GM04503 (cell line): ENCODE measurements at places on chromosomes 1 and 21.

- DNase-seq: no peak
These were observed 82.9 kb downstream of the ITPKB start for GRCh38 chr1:226656201-226656600.

- DNase-seq: no peak
These were observed 205.5 kb downstream of the KCNJ6 start for GRCh38 chr21:37710546-37711285.

- DNase-seq: peak; percentile 73
These were observed 3.2 kb upstream of the QSOX1 start for GRCh38 chr1:180151508-180151907.

DNA sequence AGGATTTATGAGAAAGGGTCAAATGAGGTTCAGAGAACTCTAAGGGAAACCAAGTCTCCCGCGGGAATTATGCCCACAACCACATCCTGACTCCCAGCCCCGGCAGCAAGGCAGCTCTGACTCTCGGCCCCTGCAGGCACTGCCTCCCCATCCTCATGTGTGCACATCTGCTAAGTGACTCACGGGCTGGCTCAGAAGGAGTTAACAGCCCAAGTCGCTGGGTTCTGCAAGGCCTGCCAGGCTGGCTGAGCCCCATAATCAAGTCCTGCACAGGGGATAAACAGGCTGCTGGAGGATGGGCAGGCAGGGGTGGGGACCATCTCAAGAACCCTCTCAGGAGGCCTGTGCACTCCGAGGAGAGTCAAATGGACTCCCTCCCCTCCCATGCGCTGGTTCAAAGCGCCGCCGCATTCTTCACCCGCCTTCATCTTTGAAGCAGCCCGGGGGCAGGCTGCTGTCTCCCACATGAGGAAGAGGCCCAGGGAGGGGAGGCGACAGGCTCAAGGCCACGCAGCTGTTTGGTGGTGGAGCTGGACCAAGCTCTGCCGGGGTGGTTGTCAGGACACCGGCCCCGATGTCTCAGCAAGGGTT, 344.3 kb downstream of the MATN1 start:
- peak; percentile 57 for DNase-seq

DNA sequence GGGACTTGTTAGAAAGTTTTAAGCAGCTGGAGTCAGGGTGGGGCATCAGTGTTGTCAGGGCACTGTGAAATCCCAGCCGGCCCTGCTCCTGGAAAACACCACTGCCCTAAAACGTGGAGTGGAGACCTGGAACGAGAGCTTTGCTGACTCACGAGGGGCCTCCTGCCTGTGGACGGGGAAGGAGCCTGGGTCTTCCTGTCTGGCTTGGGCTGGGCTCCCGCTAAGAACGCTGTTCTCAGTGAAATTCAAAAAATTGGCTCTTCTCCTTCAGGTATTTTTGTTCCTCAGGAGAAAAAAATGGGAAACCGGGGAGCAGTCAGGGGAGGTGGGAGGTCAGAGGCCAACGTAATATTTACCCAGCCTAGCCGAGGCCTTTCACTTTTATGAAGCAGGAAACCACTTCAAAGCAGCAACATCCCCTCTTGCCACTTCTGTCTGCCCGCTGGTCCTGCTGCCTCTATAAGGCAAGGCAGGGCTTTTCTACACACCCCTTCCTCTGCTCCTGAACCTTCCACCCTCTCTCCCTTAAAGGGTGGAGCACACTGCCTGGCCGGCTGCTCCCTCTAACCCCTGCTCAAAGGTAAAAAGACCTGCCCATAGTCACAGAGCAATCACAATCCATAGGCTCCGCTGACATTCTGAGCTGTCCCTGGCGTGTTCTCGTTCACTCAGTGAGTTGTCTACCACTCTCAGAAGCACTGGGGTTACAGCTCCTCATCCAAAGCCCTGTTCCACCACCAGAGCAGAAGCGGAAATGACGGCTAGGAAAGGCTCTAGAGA, 8.0 kb downstream of the PLXNA2 start:
- no peak for DNase-seq

- DNase-seq: no peak
These were observed 28.1 kb downstream of the RAB4A start for GRCh38 chr1:229298887-229299503.

DNA sequence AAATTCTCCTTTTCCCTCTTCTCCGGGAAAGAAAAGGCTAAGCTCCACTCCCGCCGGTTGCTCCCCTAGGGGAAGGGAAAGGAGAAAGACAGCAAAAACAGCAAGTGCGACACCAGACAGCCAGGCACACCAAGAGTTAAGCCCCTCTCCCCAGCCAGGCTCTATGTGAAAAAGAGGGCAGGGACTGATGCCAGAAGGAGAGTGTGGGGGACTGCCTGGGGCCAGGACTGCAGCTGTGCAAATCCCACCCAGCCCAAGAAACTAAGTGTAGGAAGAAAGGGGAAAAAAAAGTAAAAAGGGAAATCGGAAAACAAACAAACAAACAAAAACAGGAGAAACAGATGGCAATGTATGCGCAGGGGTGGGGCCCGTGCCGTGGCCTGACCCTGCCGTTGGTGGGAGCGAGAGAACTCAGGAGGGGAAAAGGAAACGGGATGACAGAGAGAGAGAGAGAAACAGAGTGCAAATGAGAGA, 27.7 kb upstream of the FMO1 start:
- no peak for DNase-seq

GRCh38 chr1:42938645-42939615, 19.7 kb downstream of the SLC2A1 start:
- no peak for DNase-seq

GRCh38 chr1:25037174-25038074, 107.3 kb upstream of the RUNX3 start:
- DNase-seq: no peak

DNA sequence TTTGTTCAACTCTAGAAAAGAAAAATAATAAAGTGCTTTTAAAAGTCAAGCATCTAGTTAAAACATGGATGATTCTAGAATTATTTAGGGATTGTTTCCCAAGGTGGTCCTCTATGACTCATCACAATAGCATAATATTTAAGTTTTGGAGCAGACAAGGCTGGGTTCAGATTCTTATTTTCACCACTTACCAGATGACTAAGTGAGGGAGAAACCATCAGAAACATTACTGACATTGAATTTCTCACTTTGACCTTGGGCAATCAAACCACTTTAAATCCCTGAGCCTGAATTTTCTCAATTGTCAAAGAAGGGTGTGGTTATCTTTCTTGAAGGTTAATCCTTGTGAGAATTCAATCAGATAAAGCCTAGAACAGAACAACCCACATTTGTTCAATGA, 102.5 kb upstream of the PTGFR start:
- DNase-seq: no peak
